MG63 (cell line): ENCODE measurements at places on chromosomes 13 and 19. TPM values are rescaled to one million over a fixed set of nuclear protein-coding genes. Genes with fewer than 3 reads are reported as not detected.

The BCAM gene
- total RNA-seq, result 4.1 and 6.1 TPM in 2 replicates

The LRRC8E gene
- 11.9 and 20.1 TPM in 2 replicates for total RNA-seq

The ZNF177 gene
- 2.2 and 4.4 TPM in 2 replicates for total RNA-seq

The HSPB6 gene
- total RNA-seq, result not detected in 2 replicates

The SNAPC2 gene
- 39.9 and 45.1 TPM in 2 replicates for total RNA-seq

The IGLON5 gene
- not detected in 2 replicates for total RNA-seq

The ZNF829 gene
- 0.03 and 0.25 TPM in 2 replicates for total RNA-seq

The GJB2 gene
- 0.13 TPM in 1 of 2 replicates, not detected in the other for total RNA-seq

The CYP4F3 gene
- not detected in 2 replicates for total RNA-seq

The IGFLR1 gene
- total RNA-seq, result 0.27 and 2.4 TPM in 2 replicates

The NLRP4 gene
- not detected in 2 replicates for total RNA-seq

The NAPA gene
- total RNA-seq, result 141 and 323 TPM in 2 replicates

The UBE2L5 gene
- not detected in 2 replicates for total RNA-seq

The KLK5 gene
- total RNA-seq, result 278 and 454 TPM in 2 replicates

The TEAD2 gene
- total RNA-seq, result 13.5 and 14.6 TPM in 2 replicates

The TBXA2R gene
- 1.9 and 2.1 TPM in 2 replicates for total RNA-seq

The LIM2 gene
- not detected in 2 replicates for total RNA-seq

The ZNF541 gene
- total RNA-seq, result 0.36 and 0.69 TPM in 2 replicates

The YJEFN3 gene
- total RNA-seq, result 3.1 and 4.8 TPM in 2 replicates

The CRX gene
- total RNA-seq, result not detected in 2 replicates

The PRR20D gene
- not detected in 2 replicates for total RNA-seq

The CYSLTR2 gene
- not detected in 2 replicates for total RNA-seq

The SACS gene
- total RNA-seq, result 32.1 and 51.2 TPM in 2 replicates

The CLEC4G gene
- not detected in 2 replicates for total RNA-seq

The PABPC3 gene
- total RNA-seq, result 0.63 and 4.9 TPM in 2 replicates

The ZNF284 gene
- total RNA-seq, result 1.4 and 1.7 TPM in 2 replicates

The TMEM38A gene
- 0.59 and 1.8 TPM in 2 replicates for total RNA-seq

The ELSPBP1 gene
- not detected in 2 replicates for total RNA-seq

The SLC7A10 gene
- total RNA-seq, result not detected in 2 replicates

The C19orf38 gene
- 0.30 TPM in 1 of 2 replicates, not detected in the other for total RNA-seq

The ACP5 gene
- not detected in 2 replicates for total RNA-seq

The SLC5A5 gene
- total RNA-seq, result not detected in 2 replicates

The PLVAP gene
- total RNA-seq, result not detected in 2 replicates

The ZNF558 gene
- 25.5 and 30.4 TPM in 2 replicates for total RNA-seq

The TEX30 gene
- 31.4 and 47.2 TPM in 2 replicates for total RNA-seq

The CEACAM4 gene
- not detected in 2 replicates for total RNA-seq

The LILRA6 gene
- total RNA-seq, result not detected in 2 replicates

The PSG11 gene
- total RNA-seq, result not detected in 2 replicates

The LPAR6 gene
- not detected in 2 replicates for total RNA-seq

The CYP4F2 gene
- total RNA-seq, result not detected in 2 replicates

The SPRED3 gene
- total RNA-seq, result 0.49 and 4.5 TPM in 2 replicates

The CEACAM3 gene
- total RNA-seq, result not detected in 2 replicates

The SKA3 gene
- 13.3 and 18.5 TPM in 2 replicates for total RNA-seq

The OR7C1 gene
- not detected in 2 replicates for total RNA-seq

The ZNF557 gene
- total RNA-seq, result 8.7 and 13.1 TPM in 2 replicates

The B9D2 gene
- total RNA-seq, result 2.4 and 31.0 TPM in 2 replicates

The TEKTIP1 gene
- not detected in 2 replicates for total RNA-seq

The ZNF30 gene
- 2.1 and 4.2 TPM in 2 replicates for total RNA-seq

The MIDN gene
- total RNA-seq, result 4.6 and 5.7 TPM in 2 replicates
